Esophagus muscularis mucosa (tissue), 4 donors: ENCODE measurements at places on chromosomes 6 and 20. TPM values are rescaled to one million over a fixed set of nuclear protein-coding genes. Genes with fewer than 3 reads are reported as not detected.

SERINC3 gene
- total RNA-seq: 121 TPM

CLIC5 gene
- total RNA-seq: 5.3 TPM

EEF1A2 gene
- 7.2 TPM for total RNA-seq

HLA-DOA gene
- total RNA-seq: 11.2 TPM

HLA-DQA1 gene
- 8.4 TPM for total RNA-seq

WFDC13 gene
- total RNA-seq: not detected

OR2B6 gene
- not detected for total RNA-seq
